CD4-positive, alpha-beta T cell treated with Interferon alpha-2 for 1 hour (primary cell): ENCODE measurements at places on chromosomes 2 and 18.

- DNase-seq = no peak
Measured at GRCh38 chr2:241509155-241509784, 886 bp upstream of the STK25 start.

DNA sequence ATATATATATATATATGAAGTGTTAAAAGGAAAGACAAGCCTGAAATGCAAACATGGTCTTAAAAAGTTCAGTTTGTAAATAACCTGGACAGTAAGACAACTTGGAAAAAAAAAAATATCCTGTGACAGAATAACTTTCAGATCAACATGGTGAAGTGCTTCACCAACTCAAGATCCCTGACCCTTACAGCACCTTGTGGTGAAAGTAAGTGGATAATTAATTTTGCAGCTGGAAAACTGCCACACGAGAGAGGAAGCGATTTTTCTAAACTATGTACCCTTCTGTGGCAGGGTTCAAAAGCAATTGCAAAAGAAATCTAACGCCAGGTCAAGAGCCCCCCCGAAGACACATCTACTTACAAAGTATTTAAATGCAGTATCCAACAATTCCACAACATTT is 95.8 kb downstream of the PAX3 start:
- no peak for DNase-seq

DNA sequence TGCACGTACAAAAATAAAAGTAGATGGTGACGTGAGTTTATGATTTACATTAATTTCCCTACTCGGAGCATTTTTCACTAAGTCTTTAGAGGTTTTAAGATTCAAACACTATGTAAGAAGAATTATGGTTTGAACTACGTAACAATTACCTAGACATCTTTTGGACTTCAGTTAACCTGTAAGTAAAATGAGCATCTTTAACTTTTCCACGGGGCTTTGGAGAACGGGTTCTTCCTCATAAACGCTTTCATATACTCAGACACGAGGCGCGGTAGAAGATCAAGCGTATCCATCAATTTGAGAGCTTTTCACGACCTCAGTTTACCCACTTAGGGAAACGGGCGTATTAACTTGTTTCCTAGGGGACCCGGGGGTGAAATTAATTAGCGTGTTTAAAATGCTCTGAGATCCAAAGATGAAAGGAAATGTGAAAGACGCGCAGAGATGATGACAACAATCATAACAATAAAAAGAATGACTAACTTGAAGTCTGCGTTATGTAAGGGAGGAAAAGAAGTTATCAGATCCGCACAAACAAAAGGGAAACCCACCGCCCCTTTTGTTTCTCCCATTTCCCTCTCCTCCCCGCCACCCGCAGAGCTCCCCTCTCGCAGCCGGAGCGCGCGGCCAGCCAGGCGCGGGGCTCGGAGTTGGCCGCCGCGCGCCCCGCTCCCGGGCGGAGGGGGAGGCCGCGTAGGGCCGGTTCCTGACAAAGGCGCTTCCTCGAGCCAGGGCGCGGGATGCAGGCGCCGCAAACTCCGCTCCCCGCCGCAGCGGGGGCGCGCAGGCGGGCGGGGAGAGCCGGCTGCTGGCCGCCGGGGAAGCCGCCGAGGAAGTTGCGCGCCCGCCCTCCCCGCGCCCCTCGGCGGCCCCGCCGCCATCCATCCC is 807 bp downstream of the PELI1 start:
- DNase-seq = peak; percentile 51

DNA sequence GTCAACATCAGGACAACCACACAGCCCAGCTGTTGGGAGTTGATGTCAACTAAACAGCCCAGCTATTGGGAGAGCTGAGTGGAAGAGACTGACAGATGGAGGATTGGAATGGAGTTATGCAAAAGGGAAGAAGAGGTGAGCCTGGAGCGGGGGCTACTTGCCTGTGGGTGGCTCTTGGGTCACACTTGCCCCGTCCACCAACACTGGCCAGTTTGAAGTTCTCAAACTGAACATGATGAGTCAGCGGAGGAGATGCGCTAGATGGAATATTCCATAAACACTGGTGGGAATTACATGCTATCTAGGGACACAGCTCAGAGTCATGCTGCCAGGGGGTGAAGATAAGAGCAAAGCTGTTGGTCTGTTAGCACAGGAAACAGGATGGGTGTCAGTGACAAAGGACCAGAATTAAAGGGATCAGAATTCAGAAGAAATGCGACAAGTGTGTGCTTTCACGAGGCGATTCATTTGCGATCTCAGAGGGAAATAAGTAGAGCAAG is 33.2 kb upstream of the AGAP1 start:
- DNase-seq = no peak

GRCh38 chr2:137837830-137838229 is 126.4 kb upstream of the HNMT start:
- no peak for DNase-seq

- DNase-seq = no peak
Measured at GRCh38 chr2:2775018-2775417, 443.9 kb upstream of the MYT1L start.

- DNase-seq = no peak
Measured at GRCh38 chr2:117436697-117437096, 377.8 kb upstream of the DDX18 start.

DNA sequence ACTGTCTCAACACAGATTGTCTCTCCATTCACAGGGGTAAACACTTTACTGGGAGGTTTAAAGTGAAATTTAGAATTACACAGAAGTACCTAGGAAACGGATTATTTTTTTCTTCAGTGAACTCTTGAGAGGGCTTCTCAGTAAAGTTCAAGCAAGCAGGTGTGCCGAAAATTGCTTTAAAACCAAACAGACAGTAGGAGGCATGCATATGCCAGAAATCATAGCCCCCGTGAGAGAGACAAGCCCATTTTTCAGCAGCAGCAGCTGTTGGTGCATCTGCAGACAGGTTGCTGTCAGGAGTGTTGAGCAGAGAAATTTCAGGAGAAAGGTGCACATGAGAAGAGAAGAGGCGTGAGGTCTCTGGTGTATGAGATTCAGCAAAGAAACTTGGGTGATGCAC is 2115.5 kb upstream of the CELF4 start:
- DNase-seq = no peak

GRCh38 chr2:208359632-208359986 is 47.0 kb upstream of the PTH2R start:
- DNase-seq = peak; percentile 12

GRCh38 chr2:189406586-189407233 is 34.6 kb upstream of the WDR75 start:
- no peak for DNase-seq

- DNase-seq = no peak
Measured at GRCh38 chr2:26196683-26197418, 24.0 kb downstream of the GAREM2 start.
